ENCODE measurements at places on chromosomes 2 and 18.
A peak's percentile ranks its signal among the peaks of the same experiment; 100 is the strongest.

DNA sequence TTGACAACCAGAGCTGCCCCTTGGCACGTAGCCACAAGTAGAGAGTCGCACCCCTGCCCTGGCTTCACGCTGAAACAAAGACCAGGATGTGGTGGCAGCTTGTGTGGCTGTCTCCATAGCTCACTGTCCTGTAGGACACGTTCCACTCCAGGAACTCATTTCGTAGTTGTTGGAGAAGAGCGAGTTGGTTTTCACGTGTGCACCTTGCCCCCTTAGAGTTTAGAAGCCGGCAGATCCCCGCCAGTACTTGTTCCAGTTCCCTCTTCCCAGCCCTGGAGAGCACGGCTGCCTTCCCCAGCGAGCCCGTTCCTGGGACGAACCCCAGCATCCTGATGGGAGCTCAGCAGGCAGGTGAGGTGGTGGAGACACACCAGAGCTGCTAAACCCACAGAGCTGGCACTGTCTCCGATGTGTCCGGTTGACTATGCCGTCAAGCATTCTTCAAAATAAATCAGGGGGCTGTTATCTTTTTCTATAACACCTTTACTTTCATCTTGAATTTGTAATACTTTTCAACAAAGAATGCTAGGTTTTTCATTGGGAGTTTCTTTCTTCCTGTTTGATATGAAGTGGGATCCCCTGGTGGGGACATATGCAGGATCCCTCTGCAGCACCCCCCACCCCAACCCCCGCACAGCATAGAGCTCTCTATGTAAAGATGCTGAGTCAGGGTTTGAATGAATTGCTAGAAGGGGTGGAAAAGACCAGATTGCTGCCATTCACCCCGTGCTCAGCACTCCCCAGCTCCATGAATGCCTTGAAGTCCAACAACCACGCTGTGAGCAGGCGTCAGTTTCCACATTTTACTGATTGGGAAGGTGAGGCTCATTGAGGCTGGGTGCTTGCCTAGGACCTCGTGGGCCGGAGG lies 44.5 kb downstream of the GREB1 start:
- no peak for DNase-seq

DNA sequence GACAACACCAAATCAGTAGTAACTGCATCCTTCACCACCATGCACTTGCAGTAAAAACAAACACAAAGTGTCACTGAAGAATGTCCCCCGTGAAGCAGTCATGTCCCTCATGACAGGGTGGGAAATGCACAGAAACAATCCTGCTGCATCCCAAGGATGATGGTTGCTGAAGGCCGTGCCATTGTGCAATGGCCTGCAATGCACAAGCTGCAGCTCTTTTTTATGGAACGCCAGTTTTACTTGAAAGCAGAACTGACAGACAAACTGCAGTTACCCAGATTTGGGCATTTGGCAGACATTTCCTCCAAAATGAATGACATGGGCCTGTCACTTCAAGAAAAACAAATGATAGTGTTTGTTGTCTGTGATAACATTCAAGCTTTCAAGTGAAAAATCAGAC lies 2.4 kb upstream of the CHST10 start:
- DNase-seq = no peak

GRCh38 chr2:181462033-181462432 lies 4.8 kb downstream of the ITGA4 start:
- no peak for DNase-seq

DNA sequence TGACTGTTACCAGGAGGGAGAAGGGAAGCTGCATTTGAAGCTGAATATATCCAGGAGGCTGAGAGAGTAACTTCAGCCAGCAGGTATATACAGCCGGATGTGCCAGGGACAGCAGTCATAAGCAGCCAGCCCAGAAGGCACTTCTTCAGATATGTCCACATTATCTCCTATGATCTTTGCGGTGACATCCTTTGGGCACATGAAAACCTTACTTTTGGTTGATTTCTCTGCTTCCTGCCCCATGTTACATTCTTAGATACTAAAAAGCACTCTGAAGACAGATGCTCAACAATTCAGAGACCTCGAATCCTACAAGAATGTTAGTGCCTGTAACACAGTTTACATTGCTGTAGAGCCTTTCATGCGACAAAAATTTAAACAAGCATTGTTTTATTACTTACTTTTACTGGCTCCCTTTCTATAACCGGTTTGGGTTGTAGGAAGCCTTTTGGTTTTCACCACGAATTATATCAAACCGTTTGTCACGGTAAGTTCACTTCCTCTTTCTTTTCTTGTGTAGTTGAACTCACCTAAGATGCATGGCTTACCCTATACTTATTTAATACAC lies 50.3 kb upstream of the TLK1 start:
- DNase-seq = no peak

DNA sequence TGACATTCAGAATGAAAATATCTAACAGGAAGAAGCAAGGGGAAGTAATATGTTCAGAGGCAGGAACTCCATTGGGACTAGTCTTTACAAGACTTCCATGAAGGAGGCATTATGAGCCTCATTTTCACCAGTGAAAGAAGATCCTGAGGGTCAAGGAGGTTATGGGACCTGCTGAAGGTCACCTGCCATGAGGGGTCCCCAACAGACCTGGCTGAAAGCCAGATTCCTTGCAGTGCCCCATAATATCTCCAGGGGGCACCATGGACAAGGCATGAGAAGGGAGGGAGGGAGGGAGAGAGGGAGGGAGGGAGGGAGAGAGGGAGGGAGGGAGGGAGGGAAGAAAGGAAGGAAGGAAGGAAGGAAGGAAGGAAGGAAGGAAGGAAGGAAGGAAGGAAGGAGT lies 27.9 kb downstream of the XDH start:
- DNase-seq = no peak

DNA sequence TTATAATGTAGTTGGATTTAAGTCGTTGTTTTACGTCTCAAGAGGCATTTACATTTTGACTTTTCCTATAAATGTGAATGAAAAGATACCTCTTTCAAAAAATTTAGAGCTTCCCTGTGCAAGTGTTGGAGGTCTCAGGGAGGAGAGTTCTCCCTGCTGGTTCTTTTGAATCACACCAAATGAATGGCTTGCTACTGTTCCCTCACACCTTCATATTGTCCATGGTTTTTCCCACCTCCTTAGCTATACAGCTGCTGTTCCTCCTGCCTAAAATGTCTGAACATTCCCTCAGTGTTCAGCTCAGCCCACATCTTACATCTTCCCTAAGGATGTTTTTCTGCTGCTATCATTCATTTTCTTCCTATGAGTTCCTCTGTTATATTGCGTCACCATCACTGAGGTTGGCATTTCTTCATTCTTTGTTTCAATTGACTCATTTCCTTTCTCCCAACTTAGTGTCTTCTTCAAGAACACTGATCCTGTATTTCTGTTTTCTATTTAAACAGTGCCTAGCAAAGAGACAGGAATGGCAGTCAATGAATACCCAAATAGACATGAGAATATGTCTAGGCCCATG lies 46.0 kb downstream of the COX7A2L start:
- DNase-seq = no peak

- no peak for DNase-seq
These were observed 4.9 kb downstream of the ALPK2 start for GRCh38 chr18:58624011-58624410.

DNA sequence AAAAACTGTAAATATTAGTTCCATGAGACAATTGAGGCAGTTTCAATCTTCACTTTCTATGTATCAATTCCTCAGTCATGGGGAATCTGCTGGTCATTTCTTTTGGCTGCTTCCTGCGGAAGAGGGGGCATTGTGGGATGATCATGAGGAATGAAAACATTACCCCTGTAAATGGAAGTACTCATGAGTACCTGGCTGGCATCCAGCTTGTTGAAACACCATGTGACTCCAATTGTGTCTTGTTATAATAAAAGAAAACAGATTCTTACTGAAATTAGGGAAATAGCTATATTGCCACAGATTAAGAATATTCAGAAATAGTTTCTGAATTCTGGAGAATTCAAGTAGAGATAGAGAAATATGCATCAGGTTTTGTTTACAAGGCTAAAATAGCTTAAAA lies 41.6 kb upstream of the GPR39 start:
- DNase-seq = peak; percentile 1

DNA sequence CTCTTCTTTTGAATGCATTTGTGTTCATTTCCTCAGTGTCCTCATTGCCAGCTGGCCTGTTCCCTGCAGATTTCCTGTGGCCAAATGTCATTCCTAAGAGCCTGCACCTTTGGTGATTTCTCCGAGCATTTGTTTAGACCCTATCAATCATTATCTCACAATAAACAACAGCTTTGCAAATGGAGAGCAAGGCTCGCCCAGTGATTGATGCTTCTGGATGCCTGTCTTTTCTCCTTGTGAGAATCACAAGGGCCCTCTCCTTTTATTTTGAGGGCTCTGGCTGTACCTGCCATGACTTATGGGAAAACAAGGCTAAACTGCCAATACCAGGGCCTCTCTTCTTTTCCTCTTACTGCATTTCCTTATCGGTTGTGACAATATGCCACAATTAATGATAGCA lies 1454.4 kb upstream of the CELF4 start:
- peak; percentile 65 for DNase-seq

GRCh38 chr2:134674687-134675086 lies 44.1 kb downstream of the TMEM163 start:
- DNase-seq = no peak

- no peak for DNase-seq
These were observed 116.6 kb downstream of the LIPG start for GRCh38 chr18:49678440-49678839.

GRCh38 chr2:148966438-148966758 lies 72.1 kb upstream of the LYPD6B start:
- no peak for DNase-seq

GRCh38 chr18:10690366-10690765 lies 164.5 kb downstream of the NAPG start:
- DNase-seq = no peak

DNA sequence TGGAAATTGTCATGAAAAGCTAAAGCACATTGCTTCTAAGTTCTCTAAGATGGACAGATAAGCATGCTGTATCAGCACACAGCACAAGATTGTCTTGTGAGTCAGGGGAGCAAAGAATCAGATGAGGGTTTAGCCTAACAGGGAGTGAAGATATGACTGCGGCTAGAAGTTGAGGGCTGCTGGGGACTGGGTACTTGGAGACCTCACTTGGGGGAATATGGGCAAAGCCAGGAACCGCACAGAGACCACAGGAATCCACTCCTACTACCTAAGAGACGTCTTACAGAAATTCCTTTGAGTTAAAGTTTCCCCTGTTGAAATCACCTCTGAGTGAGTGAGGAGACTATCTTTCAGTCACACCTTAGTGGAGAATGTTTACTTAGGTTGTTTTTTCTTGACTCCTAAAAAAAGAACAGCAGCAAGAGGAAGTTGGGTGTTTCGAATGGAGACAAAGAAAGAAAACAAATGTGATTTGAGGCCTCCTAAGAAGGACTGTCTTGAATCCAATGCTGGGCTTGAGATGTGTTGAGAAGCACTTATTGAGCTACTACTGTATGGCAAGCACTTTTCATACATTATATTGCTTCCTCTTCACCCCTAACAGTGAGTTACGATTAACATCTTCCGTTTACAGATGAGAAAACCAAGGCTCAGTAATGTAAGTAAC lies 100.7 kb downstream of the ANKRD44 start:
- no peak for DNase-seq

DNA sequence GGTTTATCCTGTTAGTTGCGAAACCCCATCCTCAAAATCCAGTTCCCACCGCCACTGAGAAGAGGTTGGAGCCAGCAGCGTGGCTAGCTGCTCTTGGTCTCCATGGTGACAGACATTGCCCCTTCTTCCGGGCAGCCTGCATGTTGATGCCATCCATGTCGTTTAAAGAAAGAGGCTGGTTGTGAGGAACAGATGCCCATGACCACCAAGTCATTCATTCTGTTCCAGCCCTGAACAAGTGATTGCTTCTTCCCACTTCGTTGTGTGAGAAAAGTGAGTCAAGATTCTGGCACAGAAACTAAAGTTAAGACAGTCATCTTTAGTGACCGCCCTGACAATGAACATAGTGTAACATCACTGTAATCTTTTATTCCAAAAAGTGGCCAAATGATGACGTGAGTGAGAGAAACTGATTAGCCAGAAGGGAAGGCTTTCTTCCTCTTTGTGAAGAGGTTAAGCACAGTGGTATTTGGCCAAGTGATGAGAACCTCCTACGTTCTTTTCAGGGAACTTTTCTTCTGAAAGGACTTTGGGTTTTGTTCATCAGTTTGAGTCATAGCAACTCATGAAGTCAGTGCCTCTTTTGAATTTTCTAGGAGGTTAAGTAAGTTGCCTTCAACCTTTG lies 272.5 kb downstream of the GALR1 start:
- no peak for DNase-seq

DNA sequence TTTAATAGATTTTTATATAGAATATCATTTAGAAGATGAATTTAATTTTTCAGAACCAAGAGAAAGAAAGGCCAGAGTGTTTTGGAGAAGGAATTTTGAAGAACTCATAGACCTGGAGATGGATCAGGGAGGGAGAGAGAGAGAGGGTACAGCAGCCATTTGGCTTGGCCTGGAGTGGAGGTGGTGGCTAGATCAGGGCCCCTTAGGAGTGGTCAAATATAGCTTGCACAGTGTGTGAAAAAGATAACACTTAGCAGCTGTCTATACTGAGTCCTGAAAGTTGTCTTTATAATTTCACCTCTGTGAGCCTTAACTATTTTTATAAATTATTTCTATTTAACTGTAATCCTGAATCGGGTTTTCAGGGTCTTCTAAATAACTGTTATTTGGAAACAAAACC lies 38.8 kb upstream of the ACYP2 start:
- no peak for DNase-seq

DNA sequence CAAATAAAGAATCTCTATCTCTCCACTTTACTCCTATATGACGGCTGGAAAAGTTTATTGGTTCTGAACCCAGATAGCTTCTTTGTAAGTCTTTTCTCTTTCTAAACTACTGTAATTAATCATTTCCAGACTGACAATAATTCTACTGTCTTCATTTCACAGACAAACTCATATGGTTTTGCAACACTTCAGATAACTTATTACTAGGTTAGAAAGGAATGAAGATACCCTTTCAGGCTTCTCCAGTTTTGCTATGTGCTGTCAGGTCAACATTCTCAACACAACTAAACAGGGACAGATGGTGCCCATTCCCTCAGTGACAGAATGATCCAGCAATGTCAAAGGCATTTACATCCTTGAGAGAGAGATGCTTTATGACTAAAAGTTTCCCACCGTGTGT lies 198.5 kb upstream of the ITGA4 start:
- no peak for DNase-seq

DNA sequence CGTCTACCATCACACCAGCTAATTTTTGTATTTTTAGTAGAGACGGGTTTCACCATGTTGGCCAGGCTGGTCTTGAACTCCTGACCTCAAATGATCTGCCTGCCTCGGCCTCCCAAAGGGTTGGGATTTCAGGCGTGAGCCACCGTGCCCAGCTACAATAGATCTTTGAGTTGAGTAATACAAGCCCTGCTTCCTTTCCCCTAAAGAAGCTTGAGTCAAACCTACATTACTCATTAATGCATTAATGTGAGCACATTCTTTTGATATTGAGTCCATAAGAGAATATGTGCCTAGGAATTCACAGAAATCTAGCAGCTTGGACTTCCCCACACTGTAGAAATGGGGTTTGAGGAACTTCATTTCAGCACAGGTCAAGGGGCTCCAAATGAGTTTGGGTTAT lies 39.6 kb downstream of the PSMG2 start:
- no peak for DNase-seq

- no peak for DNase-seq
These were observed 164.7 kb downstream of the SH3RF3 start for GRCh38 chr2:109293663-109294062.

- DNase-seq = no peak
These were observed 81.0 kb downstream of the SPRED2 start for GRCh38 chr2:65351234-65351947.
